ENCODE measurements at places on chromosomes 3 and 15. TPM values are rescaled to one million over a fixed set of nuclear protein-coding genes. Genes with fewer than 3 reads are reported as not detected.
A peak's percentile ranks its signal among the peaks of the same experiment; 100 is the strongest.

Gene DCBLD2
- 49.6 TPM for total RNA-seq

DNA sequence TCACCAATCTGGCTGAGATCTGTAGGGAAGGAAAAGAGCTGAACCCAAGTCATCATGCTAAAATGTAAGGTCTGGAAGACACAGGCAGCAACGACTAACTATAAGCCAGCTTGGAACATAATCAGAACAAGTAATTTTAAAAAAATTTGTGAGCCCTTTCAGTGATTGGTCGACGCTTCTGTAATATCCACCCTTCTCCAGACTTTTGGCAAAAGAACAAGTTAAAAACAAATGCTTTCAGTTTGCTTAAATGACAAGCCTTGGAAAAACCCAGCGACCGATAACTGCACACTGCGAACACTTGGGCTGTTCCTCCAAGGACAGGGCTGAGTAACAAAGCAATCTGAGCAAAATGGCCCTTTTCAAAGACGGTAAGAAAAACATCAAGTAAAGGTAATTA lies 49.6 kb downstream of the PCSK6 start:
- DNase-seq, result no peak

Gene ADAMTS7
- 8.3 TPM for total RNA-seq

GRCh38 chr3:124671106-124671505 lies 59.1 kb upstream of the UMPS start:
- DNase-seq, result no peak

DNA sequence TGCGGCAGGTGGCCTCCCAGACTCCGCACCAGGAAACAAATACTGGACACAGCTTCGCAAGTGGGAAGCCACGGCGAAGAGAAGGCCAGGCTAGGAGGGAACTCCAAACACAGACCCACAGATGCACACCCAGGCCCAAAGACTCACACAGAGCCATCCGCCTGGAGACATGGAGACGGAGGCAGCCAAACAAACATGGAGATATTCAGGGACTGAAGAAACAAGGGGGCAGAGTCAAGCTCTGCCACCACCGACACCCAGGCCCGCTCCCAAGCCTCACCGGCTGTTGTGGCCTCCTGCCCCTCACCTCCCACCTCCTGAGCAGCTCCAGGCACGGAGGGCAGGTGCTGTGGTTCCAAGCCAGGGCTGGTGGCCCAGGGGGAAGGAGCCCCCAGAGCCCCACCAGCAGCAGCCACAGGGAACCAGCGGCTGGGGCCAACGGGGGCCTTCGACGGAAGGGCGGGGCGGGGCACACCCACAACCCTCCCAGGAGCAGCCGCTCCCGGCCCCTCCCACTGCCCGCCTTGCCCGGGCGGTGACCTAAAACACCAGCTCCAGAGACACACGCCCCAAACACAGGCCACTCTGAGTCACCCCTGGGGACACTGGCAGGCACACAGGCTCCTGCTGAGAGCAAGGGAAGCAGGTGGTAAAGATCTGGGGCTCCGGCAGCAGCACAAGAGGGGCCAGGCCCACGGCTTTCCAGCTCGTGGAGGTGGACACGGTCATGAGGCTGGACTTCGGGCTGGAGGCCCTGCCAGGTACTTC lies 31.9 kb downstream of the TNK2 start:
- DNase-seq, result no peak

GRCh38 chr15:74133694-74134386 lies 3.5 kb downstream of the ISLR2 start:
- no peak for DNase-seq

GRCh38 chr15:25711164-25711563 lies 152.0 kb downstream of the ATP10A start:
- peak; percentile 40 for DNase-seq
